COR-L47 (cell line): ENCODE measurements at places on chromosomes 1 and 21.

DNA sequence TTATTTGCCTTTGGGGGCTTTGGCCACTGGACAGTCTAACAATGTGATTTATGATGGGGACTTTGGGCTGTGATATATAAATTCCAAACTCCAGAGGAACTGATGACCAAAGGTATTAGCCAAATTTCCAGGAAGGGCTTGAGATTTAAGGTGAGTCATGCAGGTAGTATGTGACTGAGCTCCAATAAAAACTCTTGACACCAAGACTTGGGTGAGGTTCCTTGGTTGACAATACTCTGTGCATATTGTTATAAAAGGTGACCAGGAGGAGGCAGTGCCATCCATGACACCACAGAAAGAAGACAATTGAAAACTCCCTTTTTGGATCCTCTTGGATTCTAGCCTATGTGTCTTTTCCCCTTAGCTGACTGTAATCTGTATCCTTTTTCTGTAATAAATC, 392.7 kb upstream of the LRRC7 start:
- no peak for DNase-seq

GRCh38 chr1:3891329-3891865, 8.7 kb downstream of the C1orf174 start:
- no peak for DNase-seq

GRCh38 chr1:180157576-180158057, 2.9 kb downstream of the QSOX1 start:
- DNase-seq, result peak; percentile 88

- DNase-seq, result peak; percentile 40
Observed at GRCh38 chr21:18204931-18205330, 39.7 kb upstream of the CHODL start.

GRCh38 chr1:21937372-21938121, 437 bp upstream of the HSPG2 start:
- peak; percentile 61 for DNase-seq

GRCh38 chr1:63865561-63865960, 91.7 kb downstream of the ROR1 start:
- DNase-seq, result no peak

GRCh38 chr1:46137916-46138315, 5.5 kb upstream of the PIK3R3 start:
- DNase-seq, result no peak

DNA sequence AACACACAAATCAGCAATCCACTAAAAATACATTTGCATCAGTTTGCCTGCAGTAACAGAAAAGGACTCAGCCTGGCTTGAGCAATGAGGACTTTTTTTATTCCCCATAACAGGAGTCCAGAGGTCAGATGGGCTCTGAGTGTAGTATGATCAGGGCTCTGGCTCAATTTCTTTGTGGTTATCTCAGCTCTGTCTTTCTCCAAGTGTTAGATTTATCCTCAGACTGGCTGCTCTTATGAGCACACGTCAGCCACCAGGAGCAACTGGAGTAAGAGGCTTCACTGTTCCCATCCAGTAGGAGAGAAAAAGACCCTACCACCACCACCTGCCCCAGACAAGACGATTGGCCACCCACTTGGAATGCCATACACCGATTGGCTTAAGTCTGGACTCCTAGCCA, 36.2 kb upstream of the KLHDC7A start:
- no peak for DNase-seq

GRCh38 chr1:101907264-101907663, 89.5 kb downstream of the OLFM3 start:
- no peak for DNase-seq

DNA sequence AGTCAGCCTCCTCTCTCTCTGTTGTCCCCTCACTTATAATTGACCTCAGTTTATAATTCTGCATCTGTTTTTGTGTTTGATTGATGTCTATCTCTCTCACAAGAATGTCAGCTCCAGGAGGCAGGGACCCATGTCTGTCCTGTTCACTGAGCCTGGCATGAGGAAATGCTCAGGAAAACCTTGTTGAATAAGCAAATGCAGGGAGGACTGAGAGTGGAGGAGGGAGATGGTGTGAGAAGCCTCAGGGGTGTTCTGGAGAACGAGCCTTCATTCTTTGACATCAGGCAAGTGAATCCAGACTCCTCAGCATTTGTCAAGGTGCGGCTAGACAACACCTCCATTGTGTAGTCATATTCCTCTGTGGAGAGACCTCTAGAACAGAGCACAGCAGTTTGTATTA, 45.5 kb downstream of the MAN1C1 start:
- DNase-seq, result no peak

- no peak for DNase-seq
Observed at GRCh38 chr1:15797614-15798390, 9.6 kb downstream of the UQCRHL start.

DNA sequence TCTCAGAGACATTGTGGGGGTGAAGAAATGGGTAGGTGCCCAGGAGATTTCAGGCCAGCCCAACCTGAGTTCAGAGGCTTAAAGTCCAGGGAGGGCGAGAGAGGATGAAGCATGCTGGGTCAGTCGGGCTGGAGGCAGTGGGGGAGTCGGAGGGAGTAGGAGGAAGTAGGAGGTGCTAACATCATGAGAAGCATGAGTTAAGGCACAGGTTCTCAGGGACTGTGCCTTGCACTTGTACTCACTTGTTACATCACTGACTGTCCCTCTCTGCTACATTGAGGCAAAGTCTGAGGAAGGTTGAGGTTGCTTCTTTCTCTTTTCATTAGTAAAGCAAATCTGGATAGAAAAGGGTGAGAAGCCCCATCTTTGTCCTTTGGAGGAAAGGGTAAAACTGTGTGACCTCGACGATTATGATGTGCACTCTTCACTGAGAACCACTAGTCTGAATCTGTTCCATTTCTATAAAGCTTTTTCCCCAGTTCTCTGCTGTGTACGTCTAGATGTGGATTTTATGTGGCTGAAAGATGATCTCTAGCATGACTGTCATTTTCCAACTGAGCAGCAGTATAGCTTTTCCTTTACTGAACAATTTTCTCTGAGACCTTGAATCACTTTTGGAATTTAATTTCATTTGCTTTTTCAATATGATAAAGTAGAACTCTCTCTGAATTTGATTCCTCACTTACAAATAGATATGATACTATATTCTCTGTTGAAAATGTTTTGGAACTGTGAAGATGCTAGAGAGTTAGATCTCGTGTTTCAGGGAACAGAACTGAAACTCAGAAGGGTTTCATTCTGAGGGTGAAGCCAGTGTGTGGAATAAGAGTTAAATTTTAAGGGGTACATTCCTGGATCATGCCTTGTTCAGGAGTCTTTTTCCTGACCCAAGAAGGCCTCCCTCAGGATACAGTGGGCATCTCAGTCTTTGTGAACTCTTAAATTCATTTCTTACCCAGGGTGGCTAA, 94.6 kb downstream of the FGGY start:
- DNase-seq, result no peak

- no peak for DNase-seq
Observed at GRCh38 chr1:173042806-173043205, 7.9 kb downstream of the TNFSF18 start.

GRCh38 chr1:16458831-16459230, 18.3 kb downstream of the NECAP2 start:
- no peak for DNase-seq

DNA sequence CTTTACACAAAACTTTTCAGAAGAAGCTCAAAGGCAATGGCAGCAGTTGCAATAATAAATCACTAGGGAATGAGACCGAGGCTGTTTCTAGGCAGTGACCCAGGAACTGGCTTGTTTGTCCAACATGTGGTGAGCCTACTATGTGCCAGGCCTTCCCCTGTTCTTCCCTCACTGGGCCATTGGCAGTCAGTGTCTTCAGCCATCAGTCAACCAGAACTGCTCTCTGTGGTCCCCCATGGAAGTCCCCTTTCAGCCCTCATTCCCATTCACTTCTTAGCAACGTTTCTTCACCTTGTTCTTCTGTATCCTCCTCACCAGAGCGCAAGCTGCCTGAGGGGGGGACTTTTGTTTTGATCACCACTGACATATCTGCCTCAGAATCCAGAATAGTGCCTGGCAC, 274.1 kb downstream of the RRAGC start:
- no peak for DNase-seq

DNA sequence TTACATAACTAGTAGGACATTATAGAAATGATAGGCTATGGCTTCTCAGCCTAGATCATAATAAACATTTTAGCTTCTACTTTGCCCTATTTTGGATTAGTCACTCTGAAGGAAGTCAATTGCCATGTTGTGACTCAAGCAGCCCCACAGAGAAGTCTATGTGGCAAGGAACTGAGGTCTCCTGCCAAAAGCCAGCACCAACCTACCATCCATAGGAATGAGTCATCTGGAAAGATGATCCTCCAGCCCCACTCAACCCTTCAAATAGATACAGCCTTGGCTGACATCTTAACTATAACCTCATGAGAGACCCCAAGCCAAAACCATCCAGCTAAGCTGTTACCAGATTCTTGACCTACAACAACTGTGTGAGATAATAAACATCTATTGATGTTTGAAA, 76.3 kb upstream of the BEND5 start:
- no peak for DNase-seq

GRCh38 chr1:194043984-194044755, 857.8 kb upstream of the B3GALT2 start:
- DNase-seq, result no peak

GRCh38 chr1:110504226-110504625, 14.7 kb downstream of the KCNA10 start:
- no peak for DNase-seq

DNA sequence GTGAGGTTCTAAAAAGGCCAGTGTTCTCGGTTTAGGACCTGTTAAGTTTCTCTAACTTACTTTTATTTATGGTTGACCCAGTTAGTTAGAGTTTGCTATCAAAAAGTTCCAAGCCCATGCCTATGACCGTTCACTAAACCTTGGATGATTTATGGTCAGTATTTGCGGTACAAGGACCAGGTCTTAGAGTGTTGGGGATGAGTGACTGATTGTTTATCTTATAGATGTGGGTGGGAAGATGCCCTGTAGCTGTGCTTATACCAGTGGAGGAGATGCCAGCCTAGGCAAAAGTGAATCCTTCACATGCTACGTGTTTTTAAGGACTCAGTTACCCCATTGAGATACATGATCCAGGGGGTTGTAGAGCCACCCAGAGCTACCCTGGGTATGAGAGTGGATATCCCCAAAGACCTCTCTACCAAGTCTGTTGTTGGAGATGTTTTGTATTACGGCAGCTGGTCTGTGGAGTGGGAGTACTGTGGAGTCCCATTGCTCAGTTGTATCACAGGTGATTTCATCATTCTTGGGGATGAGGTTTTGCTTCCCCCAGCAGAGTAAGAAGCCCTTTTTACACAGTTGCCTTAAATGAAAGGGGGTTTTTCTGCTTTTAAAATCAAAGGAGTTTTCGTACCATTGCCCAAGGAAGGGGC, 2.1 kb downstream of the SLC22A15 start:
- no peak for DNase-seq

DNA sequence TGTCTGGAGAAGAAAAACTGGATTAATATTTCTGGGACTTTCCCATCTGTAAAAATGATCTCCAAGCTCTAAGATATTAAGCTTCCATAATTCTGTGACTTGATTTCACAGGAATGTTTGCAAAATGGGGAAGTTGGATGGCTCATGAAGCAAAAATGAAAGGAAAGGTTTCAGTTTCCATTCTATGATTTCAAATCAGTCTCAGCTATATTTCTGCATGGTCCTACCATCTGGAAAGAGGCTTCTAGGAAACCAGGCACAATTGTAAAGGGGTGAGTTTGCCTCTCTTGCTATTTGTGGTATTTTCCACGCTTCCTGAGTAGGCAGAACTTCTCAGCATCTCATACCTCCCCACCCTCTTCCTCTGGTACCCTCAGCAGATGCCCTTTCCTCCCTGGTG, 22.4 kb upstream of the ACTN2 start:
- no peak for DNase-seq

DNA sequence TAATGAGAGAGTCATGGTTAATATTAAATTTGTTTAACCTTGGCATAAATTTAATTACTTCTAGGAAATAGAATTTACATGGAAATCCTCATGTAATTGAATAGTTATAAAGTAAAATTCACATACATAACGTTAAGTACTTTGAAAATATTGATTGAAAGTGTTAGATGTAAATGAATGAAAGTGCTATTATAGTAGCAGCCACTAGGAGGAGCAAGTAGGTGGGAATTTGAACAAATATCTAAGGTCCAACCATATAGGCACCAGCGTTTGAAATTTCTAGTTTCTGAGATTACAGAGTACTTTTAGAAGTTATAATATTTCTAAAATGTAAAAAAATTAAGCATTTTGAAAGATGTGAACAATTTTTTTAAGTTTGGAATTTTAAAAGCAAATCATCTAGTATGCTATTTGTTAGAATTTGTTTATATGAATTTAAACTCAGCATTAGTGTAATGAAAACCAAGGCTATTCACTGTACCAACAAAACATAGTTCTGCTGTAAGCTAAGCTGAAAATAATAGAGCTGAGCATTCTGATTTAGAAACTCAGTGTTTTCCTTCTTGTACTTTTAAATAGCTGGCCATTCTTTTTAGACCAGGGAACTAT, 3.3 kb downstream of the B3GALT2 start:
- DNase-seq, result peak; percentile 47

DNA sequence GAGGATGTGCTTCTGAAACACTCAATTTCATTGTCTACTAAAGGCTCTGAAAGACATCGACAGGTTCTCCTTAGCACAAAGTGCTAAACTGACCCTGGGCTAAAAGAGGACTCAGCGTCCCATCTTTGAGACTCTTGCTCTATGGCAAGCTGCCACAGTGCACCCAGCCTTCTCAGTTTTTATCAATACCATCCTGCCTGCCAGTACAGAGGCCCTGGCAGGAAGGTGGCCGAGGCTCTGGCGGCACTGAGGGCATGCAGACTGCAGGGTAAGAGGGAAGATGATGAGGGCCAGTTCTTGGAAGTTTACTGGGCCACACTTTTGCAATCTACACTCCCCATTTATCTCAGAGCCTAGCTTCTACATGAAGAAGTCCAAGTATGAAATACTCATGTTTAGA, 5.3 kb downstream of the OLFML2B start:
- DNase-seq, result no peak

GRCh38 chr1:43037466-43037865, 78.8 kb upstream of the SLC2A1 start:
- DNase-seq, result no peak

DNA sequence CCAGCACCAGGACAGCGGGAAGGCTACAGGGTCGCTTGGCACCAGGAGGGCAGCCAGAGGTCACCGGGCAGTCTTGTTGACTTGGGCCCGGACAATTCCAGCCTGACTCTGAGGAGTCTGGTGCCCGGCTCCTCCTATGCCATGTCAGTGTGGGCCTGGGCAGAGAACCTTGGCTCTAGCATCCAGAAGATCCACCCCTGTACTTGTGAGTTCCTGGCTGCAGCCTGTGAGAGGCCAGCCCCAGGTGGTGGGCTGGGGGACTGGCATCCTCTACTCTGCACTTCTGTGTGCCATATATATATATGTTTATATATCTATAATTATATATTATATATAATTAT, 11.6 kb upstream of the PTPN7 start:
- DNase-seq, result peak; percentile 21

DNA sequence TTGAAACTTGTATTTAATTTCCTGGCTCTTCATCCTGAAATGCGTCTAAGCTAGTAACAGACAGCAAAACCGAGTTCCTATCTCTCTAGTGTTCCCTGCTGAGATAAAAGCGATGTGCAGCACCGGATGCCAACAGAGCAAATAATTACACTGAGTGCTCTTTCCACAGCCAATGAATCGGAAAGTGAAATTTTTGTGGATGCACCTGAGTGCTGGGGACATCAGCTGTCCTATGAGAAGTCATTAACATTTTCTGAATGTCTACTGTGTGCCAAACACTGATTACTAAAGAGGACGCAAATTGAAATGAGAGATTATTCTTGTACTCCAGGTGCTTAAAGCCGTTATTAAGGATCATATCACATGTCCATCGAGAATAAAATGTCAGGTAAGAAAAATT, 278.0 kb downstream of the RGS7 start:
- DNase-seq, result peak; percentile 63

- DNase-seq, result no peak
Observed at GRCh38 chr21:42578761-42579415, 65.2 kb downstream of the SLC37A1 start.
